ENCODE measurements at places on chromosomes 11 and 22.

GRCh38 chr11:64092111-64092760 is 56.5 kb downstream of the FLRT1 start:
- no peak for DNase-seq

GRCh38 chr11:50379484-50379883 is 346.8 kb downstream of the OR4C45 start:
- no peak for DNase-seq

DNA sequence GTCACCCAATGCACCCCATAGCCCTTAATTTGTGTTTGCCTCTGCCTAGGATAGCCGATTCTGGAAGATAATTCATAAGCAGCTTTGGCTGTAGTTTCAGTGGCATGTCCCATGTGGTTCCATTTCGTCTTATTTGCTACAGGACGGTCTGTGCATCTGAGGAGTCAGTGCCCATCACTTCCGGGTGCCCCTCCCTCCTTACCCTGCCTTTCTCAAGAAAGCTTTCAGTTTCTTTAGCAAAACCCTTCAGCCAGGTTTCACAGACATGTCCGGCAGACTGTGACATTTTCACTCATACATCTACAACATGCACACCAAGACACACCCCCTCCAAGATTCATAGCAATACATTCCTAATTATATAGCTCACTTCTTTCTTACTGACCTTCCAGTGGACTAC is 14.3 kb downstream of the TP53AIP1 start:
- no peak for DNase-seq

GRCh38 chr11:130472434-130472961 is 24.1 kb downstream of the ADAMTS15 start:
- no peak for DNase-seq

GRCh38 chr11:1826552-1827094 is 8.2 kb upstream of the SYT8 start:
- peak; percentile 17 for DNase-seq

- no peak for DNase-seq
Observed at GRCh38 chr11:115873813-115874212, 369.6 kb upstream of the CADM1 start.

GRCh38 chr22:32717337-32718240 is 83.9 kb upstream of the TIMP3 start:
- no peak for DNase-seq

DNA sequence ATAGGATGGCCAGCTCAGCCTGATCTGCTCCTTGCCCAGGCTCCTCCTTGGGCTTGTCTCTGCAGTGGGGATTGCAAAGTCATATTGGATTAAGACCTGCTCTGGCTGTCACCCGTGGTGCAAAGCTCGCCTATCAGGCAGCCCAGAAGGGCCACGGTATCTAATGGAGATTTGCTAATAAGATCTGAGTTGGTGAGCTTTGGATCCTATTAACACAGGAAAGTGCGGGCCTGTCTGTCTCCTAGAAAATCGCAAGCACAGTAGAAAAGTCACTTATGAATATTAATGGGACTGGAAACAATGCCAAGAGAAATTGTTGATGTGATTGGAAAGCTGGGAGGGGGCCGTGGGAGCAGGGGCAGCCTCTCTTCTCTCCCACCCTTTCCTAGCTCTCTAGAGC is 72.8 kb downstream of the CHST1 start:
- no peak for DNase-seq

GRCh38 chr22:20663137-20663828 is 110.6 kb upstream of the SERPIND1 start:
- no peak for DNase-seq

DNA sequence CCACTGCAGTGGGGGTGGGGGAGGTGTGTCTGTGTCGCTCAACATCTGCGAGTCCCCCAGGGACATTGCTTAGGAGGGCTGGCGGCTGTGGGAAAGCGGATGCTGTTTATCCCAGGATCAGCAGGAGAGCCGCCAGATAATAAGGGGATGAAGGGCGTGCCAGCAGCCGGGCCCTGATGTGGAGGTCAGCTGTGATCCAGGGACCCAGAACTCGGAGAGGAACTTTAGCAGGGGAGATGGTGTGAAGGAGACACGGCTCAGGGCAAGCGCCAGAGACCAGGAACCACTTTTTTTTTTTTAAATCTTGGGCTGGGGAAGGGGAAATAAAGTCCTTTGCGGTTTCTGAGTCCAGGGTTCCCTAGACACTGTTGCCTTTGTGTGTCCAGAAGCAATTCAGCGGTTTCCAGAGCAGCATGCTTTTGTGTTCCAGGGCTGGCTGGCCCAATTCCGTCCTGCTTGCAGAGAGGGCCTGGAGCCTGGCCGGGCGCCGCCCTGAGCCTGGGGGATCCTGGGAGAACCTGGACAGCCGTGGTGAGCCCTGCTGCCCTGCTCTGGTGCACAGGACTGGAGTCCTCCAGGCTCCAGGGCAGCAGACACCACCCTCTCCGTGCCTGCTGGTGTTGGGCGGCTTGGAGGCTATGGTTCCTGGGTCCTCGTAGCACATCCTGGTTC is at the start of gene GRAMD4:
GRAMD4 (plus strand) TSS at position 557 of the 672 bp plus-strand sequence. CDS start 6,414 bp downstream, outside the sequence.
- DNase-seq = no peak

DNA sequence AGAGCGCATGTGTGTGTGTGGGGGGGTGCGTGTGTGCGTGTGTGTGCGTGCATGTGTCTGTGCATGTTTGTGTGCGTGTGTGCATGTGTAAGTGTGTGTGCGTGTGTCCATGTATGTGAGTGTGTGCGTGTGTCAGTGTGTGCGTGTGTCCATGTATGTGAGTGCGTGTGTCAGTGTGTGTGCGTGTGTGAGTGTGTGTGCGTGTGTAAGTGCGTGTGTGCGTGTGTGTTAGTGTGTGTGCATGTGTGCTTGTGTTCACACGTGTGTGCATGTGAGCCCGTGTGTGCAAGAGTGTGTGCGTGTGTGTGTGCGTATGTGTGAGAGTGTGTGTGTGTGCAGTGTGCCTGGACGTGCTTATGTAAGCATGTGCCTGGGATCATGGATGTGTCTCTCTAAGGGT is 14.7 kb upstream of the APOL6 start:
- DNase-seq = no peak

Measured in GM04504 (cell line).